ENCODE measurements at places on chromosomes 16 and 17.

DNA sequence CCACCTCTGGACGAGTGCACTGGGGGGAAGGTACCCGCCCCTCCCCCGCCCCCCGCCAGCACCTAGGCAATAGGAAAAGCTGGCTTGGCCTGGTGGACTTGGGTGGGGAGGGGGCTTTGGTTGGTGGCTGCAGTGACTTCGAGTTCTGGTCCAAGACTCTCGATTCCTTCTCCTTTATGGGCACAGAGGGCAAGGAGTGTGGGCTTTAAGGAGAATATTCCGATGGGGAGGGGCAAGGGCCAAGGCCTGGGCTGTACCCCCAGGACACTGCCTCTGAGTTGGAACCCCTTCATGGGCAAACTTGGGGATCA lies 409 bp downstream of the ACSF2 start:
- DNase-seq = no peak

- no peak for DNase-seq
Observed at GRCh38 chr17:9292561-9292941, 271.2 kb downstream of the NTN1 start.

GRCh38 chr17:74201250-74201649 lies 2.2 kb upstream of the RPL38 start:
- no peak for DNase-seq

GRCh38 chr17:42282478-42283080 lies 5.7 kb upstream of the STAT5A start:
- DNase-seq = peak; percentile 72

- no peak for DNase-seq
Observed at GRCh38 chr17:70644096-70644495, 474.8 kb downstream of the KCNJ2 start.

DNA sequence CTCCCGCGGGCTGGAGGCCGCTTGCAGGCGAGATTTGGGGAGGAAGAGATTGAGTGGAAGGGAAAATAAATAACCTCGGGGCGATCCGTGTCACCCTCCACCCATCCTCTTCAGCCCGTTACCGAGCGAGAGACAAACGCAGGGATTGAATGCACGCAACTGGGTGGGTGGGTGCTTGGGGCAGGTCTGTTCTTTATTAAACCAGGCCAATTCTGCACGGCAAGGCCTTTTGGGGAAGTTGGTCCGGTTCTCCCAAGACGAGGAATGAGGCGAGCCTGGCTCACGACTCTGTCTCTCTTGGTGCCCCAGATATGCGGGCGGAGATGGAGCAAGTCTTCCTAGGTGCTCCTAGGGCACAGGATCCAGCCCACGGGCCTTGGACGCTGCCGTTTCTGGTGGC lies 396 bp upstream of the HOXB7 start:
- no peak for DNase-seq

DNA sequence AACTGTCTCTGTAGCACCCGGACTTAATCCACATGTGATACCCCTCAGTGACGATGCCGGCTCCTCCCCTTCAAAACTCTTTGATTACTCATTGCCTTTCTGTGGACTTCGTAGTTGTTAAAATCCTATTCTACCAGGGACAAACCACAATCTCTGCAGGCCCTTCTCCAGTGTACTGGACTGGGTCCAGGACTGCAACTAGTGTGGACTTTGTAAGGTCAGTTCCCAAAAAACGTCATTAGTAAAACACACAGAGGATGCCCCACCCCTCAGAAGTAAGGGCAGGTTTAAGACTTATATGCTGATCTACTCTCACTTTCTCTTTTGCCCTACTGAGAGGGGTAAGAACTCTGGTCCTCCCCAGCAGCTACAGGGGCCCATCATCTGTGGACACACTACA lies 10.5 kb upstream of the NUDT7 start:
- no peak for DNase-seq

DNA sequence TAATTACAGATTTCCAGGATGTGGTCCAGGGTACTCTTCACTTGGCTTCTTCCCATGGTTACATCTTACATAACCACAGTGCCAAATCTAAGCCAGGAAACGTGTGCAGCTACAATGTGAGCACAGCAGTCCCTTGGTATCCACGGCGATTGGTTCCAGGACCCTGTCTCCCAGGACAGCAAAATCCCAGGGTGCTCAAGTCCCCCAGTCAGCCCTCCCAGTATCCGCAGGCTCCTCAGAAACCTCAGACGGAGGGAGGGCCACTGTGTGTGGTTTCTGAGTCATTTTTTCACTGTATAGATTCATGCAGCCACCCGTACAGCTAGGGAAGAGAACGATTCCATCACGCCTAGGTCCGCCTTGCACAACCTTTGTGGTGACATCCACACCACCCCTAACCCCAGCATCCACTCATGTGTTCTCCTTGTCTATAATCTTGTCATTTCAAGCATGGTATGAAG lies 11.1 kb upstream of the ATP2C2 start:
- no peak for DNase-seq

DNA sequence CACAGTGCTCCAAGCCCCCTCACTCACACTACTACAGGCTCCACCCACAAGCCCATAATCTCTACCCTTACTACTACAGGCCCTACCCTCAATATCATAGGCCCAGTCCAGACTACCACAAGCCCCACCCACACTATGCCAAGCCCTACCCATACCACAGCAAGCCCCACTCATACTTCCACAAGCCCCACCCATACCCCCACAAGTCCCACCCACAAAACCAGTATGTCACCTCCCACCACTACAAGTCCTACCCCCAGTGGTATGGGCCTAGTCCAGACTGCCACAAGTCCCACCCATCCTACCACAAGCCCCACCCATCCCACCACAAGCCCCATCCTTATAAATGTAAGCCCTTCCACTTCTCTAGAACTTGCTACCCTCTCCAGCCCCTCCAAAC lies 13.8 kb downstream of the RIPOR1 start:
- DNase-seq = peak; percentile 32

- no peak for DNase-seq
Observed at GRCh38 chr16:85101956-85102630, 10.2 kb downstream of the CIBAR2 start.

DNA sequence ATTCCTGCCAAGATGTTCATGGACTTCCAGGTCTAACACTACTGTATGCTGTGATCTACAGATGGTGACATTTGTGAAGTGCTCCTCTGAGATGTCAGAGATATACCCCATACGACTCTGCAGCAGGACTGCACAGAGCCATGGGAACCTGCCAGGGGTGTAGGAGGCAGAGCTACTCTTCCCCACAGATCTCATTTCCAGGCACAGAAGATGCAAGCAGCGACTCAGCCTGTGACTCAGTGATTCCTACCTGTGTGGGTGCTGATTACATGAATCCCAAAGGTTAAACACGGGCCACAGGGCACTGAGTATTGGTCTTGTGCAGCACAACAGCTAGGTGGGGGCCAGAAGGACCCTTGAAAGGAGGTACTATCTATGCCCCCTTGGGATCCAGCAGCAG lies 137.0 kb upstream of the SOX9 start:
- DNase-seq = no peak

GRCh38 chr17:57282296-57282695 lies 26.0 kb downstream of the MSI2 start:
- DNase-seq = no peak

DNA sequence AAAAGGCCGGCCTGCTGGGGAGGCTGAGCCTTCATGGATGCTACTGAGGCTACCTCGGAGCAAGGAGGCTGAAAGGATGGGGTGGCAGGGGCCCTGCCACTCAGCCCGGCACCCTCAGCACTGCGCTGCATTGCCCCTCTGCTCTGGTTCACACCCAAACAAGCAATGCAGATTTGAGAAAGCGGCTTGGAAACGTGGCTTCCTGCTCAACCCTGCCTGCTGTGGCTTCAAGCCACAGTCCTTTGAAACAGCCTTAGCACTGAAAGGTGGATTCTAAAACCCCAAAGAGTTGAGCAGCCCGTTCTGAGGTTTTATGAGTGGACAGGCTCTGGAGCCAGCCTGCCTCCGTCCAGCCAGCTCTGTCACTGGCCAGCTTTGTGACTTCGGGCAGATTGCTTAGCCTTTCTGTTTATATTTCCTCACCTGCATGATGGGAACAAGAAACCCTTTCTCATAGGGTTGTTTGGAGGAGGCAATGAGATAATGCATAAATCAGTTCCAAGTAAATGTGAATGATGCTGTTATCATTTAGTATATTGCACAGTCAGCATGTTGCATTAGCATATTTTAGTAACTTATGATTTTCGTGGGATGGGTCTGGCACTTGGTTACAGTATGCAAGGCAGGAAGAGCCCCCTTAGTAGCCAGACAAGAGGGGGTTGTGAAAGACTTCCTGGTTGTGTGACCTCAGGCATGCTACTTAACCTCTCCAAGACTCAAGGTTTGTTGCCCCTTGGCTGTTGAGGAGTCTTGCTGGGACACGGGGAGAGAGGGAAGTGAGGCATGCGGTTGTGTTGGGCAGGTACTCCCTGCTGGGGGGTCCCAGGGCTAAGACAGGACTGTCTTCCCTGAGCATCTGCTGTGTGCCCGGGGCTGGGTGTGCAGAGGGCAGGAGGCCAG lies 23.6 kb downstream of the CRISPLD2 start:
- DNase-seq = no peak

DNA sequence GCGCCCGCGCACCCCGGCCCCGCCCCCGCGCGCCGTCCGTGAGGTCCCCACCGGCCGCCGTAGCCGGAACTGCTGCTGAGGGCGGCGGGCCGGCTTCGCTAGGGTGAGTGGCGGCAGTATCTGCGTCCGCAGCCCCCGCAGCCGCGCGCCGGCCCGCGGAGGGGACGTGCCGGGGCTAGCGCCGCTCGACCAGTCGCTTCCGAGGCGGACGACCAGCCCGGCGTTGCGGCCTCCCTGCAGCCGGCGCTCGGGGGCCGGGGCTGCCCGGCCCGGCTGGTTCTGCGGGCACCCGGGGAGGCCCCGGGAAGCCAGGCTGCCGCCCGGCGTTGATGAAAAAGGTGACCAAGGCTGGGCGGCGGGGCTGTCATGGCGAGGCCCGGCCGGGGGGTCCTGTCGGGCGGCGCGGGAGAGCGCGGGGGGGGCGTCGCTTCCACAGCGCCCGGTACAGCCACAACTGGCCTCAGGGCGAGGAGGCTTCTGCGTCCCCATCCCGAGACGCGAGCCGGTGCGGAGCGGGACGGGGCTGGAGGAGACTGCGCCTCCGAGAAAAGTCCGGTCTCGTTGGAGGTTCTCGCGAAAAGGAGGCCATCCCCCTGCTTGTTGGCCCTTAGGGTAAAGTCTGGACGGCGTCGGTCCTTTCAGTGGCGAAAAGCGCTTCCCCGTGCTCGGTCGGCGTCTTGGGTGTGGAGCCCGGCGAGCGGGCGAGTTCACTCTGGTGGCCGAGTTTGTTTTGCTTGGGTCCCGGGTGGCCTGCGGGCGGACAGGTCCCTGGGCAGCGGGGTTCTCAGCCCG lies at the start of gene CRAMP1:
Gene CRAMP1, plus strand, starts transcription at position 41 of the 792 bp plus-strand sequence. CDS start 2,280 bp downstream, outside the sequence.
- peak; percentile 29 for DNase-seq

DNA sequence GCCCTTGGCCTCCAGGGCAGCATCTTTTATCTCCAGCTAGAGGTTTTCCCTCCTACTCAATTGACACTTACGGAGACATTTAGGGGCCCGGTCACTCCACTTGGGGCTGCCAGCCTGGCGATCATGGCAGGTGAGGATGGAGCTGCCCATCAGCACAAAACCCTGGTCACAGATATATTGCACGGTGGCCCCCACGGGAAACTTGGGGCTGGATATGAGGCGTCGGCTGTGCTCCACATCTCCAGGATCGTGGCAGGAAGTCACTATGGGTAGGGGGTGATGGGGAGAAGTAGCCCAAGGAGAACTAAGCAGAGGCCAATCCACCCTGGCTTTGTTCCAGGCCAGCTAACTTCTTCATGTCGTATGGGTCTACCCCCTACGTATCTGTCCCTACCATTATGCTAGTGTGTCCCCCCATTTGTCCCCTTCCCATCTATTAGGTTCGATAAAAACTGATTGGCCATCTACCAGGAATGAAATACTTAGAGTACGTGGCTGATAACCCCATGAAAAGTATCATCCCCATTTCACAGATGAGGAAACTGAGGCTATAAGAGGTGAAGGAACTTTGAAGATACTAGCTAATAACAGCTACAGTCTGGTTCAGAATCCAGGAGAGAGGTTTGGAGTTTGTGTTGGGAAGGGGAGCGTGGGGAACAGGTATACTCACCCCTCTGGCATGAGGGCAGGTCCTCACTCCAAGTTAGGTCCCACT lies 6.1 kb upstream of the PHF12 start:
- no peak for DNase-seq

DNA sequence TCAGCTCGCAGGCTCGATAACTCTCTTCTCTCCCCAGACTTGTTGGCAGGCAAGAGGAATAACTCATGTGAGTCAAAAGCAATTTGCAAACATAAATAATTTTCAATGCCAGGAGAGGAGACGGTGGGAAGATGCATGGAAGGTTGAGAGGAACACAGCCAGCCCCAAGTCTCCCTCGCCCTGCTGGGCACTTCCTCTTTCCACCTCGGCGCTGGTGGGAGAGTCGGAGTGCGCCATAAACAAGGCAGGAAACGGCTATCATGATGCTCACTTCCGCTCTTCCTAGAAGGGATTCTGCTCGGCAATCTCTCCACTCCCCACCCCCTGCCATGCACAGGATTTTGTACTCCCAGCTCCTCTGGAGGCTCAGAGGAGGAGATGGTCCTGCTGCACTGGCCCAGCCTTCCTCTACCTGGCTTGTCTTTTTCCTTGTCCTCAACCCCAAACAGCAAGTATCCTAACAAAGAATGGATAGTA lies 13.0 kb downstream of the CBX4 start:
- DNase-seq = no peak

DNA sequence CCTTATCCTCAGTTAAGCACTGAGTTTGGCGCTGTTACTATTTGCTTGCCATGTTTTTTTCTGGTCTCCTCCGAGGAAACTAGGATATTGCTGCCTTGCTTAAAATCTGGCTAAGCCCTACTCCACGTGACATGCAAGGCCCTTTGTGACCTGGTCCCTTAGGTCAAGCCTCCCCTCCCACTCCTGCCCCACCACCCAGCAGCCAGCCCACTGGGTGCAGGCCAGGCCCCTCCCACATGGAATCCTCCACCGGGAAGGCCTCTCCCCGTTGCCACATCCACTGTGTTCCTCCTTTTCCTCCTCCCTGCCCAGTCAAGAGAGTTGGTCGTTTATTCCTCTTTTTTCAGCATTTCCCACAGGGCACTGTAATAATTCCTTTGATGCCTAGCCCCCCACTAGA lies 16.2 kb downstream of the PSMD3 start:
- no peak for DNase-seq

DNA sequence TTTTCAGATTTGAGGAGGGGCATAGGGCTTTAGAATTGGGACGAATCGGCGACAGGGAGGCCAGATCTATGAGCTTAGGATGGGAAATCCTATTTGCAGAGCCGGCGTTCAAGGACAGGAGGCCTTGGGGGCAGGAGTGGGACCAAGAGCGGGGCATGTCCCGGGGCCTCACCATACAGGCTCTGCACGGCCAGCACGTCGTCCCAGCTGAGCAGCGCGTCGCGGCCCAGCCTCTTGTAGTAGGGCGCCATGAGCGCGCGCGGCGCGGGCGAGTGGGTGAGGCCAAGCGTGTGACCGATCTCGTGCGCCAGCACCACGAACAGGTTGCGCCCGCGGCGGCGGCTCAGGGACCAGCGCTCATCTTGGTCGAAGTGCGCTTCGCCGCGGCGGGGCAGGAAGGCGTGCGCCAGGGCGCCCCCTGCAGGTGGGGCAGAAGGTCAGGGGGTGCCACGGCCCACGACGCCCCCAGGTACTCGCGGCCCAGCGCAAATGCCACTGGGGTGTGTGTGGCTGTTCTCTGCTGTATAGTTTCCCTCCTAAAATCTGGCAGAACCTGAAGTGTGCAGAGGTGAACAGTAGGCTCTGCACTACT lies 9.3 kb downstream of the C17orf50 start:
- no peak for DNase-seq

- DNase-seq = no peak
Observed at GRCh38 chr16:57134982-57135381, 42.6 kb downstream of the CPNE2 start.
